ENCODE measurements at places on chromosomes 2 and 18.

- DNase-seq = no peak
Measured at GRCh38 chr2:174516501-174517378, 29.9 kb upstream of the GPR155 start.

DNA sequence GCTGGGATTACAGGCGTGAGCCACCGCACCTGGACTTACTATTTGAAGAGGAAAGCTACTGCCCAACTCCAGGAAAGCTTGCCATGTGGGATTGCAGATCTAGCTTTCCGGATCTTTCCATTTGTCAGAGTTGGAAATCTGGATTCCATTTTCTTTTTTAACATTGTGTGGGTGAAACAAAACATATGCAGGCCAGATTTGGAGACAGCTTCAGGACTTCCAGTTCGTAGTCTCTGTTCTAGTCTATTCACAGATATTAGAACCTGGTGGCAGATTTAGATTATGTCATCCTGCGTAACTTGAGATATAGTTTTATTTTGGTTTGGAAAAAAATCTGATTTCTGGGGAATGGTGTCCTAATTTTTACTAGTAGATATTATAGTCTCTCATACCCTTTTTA lies 70.5 kb downstream of the ZNF236 start:
- DNase-seq = no peak

GRCh38 chr2:12487253-12488004 lies 229.3 kb upstream of the TRIB2 start:
- DNase-seq = no peak

- DNase-seq = no peak
Measured at GRCh38 chr2:47024046-47024445, 108.4 kb upstream of the MCFD2 start.

GRCh38 chr2:17658251-17658843 lies 95.3 kb downstream of the SMC6 start:
- DNase-seq = no peak

DNA sequence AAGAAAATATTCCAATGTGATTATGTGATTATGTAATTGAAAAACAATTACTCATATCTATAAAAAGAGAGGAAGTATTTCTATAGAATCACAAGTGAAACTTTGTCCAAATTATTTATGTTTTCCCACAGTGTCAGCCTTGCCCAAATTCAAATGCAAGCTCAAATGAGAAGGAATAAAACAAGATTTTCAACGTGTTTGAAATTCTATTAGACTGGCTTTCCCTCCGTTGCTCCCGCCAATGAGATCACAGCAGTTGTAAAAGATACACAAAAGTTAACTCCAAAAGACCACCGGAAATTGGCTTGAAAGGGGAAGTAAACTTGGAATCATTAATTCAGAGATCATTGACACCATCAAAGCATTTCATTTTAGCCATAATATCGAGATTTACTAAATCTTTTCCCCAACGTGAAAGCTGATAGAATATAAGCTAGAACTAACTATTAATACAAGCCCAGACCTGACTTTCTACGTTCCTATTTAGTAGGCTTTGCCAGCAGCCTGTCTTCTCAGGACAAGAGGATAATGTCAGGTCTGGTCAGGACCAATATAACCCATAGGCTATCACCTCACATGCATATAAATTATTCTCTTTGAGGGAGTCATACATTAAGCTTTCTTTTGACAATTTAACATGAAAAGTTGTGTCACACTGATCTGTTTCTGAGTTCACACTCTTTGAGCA lies 222.6 kb upstream of the CHAC2 start:
- DNase-seq = no peak

- no peak for DNase-seq
Measured at GRCh38 chr18:24656551-24657443, 196.4 kb downstream of the HRH4 start.

DNA sequence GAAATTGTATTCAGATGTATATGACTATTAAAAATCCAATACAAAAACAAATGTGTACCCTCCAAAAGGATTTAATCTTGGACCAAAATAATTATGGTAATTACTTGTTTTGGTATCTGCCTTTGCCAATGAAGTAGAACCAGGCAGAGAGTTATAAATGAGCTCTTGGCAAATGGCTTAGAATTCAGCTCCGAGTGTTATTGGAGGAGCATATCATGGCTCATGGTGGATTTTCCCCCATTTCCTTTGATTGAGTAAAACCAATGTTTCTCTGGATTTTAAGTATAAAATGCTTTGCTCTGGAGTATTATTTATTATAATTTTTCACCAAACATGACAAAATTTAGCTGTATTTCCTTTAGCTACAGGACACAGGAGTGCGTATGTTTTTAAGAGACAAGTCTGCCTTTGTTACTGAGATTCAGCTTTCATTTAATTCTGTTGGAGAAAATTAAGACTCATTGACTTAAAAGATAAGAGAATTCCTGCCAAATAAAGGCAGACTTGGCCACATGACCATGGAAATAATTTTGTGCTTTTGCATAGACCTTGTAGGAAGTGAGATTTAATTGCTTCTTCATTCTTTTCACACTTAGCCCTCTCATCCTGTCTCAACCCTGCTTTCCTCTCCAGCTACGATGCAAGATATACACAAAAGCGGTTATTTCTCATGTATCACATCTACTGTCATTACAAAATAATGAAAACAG lies 281.0 kb upstream of the SOX11 start:
- no peak for DNase-seq

GRCh38 chr2:61357681-61358080 lies 113.2 kb downstream of the USP34 start:
- no peak for DNase-seq

- no peak for DNase-seq
Measured at GRCh38 chr18:13105059-13105458, 113.5 kb upstream of the LDLRAD4 start.

DNA sequence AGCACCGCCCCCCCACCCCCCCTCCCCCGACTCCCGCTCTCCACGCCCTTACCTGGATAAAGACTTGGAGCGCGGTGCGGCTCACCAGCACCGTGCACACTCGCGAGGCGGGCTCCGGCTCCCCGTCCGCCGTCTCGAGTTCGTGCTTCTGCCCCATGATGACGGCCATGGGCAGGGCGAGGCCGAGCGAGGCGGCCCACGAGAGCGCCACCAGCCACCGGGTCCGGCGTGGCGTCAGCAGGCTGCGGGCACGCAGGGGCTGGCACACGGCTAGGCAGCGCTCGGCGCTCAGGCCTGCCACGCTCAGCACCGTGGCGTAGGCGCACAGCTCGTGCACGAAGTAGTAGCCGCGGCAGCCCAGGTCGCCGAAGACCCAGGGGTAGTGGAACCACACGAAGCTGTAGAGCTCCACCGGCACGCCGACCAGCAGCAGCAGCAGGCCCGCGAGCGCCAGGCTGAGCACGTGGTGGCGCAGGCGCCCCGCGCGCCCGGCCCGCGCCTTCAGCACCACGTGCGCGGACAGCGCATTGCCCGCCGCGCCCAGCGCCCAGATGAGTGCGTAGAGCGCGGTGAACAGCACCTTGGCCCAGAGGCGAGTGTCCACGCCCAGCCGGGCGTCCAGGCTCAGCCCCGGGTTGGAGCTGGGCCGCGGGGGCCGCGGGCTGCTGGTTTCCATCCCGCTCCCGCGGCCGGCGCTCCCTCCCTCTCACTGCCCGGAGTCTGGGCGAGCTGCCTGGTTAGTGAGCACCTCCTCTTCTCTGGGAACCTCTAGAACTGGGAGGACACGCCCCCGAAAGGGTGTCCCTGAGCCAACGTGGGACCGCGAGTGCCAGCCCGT lies at the start of gene NTSR2:
Gene NTSR2, minus strand, starts transcription at position 742 of the 838 bp plus-strand sequence. Its CDS starts 66 bp downstream, at position 676.
- peak; percentile 68 for DNase-seq

GRCh38 chr18:58363767-58364540 lies 264.9 kb downstream of the ALPK2 start:
- DNase-seq = no peak

- no peak for DNase-seq
Measured at GRCh38 chr2:48448274-48449061, 81.5 kb upstream of the STON1 start.

DNA sequence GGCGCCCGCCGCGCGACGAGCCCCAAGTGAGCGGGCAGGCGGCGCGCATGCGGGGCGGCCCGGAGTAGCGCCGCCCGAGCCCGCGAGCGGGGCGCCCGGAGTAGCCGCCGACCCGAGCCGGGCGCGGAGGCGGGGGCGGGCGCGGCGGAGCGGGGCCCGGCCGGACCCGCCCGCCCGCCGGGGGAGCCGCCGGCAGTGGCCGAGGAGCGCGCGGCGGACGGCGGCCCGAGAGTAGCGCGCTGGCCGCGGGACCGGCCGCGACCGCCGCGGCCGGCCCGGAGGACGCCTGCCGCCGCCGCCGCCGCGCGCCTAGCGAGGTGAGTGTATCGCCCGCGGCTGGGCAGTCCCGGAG lies at the start of gene GALNT1:
Gene GALNT1, plus strand, starts transcription at position 195 of the 352 bp plus-strand sequence. CDS start 72,923 bp downstream, outside the sequence.
- DNase-seq = no peak

GRCh38 chr18:48566589-48566988 lies 27.8 kb downstream of the CTIF start:
- no peak for DNase-seq

- DNase-seq = no peak
Measured at GRCh38 chr18:64287926-64288325, 139.0 kb upstream of the LINC00305 start.

DNA sequence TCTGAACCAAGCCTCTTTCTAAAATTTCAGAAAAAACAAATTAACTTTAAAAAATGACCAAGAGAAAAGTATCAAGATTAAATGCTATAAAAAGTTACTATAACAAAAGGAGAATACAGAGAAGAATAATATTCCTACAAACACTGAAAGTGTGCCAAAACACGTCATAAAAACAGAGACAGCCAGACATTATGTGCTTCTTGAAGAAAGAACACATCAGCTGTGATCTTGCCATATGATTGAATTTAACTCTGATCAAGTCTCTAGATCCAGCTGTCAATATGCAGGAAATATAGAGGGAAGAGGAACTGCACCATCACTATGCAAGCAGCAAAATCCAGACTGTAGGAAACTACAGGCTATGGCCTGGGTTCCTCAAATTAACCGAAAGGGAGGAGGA lies 33.7 kb upstream of the COL5A2 start:
- DNase-seq = no peak

DNA sequence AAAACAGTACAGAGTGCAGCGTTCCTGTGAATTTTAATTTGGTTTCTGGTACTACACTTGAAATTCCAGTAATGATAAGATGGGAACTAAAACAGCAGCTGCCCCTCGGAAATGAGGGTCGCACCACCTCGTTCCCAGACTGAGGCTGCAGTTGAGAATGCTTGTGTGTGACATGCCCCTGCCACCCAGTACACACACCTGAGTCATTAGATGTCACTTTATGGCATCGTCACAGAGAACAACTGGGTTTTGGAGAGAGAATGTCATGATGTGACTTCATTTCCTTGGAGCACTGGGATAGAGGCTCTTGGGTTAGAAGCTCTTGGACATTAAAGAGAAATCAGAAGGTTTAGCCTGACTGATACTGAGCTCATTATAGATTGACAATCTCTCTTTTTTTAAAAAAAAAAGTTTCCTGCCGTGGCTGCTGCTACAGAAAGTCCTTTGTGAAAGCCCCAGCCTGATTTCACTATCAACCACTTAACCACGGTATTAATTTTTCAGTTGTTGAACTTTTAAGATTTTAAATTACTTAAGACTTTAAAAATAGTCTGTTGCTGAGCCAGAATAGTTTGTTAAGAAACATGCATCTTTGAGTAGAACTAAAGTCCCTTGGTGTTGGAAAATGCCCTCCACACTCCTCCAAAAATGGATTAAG lies 24.5 kb downstream of the BCL2L11 start:
- no peak for DNase-seq

GRCh38 chr2:196445991-196446390 lies 193.5 kb upstream of the CCDC150 start:
- no peak for DNase-seq

DNA sequence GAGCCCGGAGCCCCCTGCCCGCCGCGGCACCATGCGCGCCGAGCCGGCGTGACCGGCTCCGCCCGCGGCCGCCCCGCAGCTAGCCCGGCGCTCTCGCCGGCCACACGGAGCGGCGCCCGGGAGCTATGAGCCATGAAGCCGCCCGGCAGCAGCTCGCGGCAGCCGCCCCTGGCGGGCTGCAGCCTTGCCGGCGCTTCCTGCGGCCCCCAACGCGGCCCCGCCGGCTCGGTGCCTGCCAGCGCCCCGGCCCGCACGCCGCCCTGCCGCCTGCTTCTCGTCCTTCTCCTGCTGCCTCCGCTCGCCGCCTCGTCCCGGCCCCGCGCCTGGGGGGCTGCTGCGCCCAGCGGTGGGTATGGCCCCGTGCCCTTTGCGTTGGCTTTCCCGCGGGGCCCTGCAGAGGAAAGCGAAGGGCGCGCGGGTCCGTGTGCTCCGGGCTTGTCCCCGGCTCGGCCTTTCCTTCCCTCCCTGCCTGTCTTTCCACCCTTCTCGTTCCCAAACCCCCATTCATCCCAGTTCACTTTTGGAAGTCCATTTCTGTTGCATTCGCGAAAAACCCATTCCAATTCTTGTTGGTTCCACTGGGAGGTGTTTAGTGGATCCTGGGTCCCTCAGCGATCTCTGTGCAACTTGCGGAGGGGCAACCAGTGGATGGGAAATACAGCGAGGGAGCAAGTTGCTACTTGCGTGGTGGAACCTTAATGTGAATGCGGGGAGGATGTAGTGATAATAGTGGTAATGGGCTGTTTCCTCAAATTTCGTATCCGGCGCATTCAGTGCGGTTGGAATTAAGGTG lies 599 bp downstream of the ADAM23 start:
- no peak for DNase-seq

DNA sequence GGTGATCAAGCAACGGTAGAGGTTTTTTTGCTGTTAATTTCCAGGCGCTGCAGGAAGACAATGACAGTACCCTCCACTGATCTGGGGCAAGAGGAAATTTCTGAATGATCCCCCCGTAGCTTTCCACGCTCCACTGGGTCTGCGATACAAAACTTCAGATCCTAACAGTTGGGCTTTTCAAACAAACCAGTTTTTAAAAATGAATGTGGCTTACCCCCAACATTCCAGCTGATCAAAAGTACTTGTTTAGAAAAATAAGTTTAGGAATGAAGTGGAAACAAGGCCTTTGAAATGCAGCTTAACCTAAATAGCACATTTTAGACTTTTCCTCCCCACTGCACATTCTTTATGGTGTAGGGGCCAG lies 5.7 kb downstream of the ZFP36L2 start:
- no peak for DNase-seq

DNA sequence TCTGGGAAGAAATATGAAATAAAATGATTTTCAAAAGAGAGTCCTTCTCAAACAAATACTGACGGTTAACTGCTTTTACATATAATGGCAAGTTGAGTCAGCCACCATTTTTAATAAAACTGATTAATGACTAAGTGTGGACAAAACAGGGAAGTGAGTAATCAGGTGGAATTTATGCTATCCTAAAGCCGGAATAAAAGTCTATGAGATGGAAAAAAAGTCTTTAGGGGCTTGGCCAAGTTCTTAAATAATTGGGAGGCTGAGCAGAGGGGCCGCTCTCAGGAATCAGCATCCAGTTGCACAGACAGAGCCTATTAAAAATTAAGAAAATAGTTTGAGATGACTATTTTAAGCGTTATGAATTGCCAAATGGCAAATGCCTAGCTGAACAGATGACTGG lies 58.6 kb upstream of the AFF3 start:
- DNase-seq = no peak
